Mesothelial cell of epicardium (in vitro differentiated cells): ENCODE measurements at places on chromosomes 1 and 21.
A peak's percentile ranks its signal among the peaks of the same experiment; 100 is the strongest.

- peaks cover 15% of the 10 kb centered on the region for H3K4me1 ChIP-seq
- H3K27ac ChIP-seq: no peak overlapping the region
- no peaks in the 10 kb centered on the region for H3K36me3 ChIP-seq
These were observed 132.1 kb upstream of the EDN2 start for GRCh38 chr1:41616563-41616962.

DNA sequence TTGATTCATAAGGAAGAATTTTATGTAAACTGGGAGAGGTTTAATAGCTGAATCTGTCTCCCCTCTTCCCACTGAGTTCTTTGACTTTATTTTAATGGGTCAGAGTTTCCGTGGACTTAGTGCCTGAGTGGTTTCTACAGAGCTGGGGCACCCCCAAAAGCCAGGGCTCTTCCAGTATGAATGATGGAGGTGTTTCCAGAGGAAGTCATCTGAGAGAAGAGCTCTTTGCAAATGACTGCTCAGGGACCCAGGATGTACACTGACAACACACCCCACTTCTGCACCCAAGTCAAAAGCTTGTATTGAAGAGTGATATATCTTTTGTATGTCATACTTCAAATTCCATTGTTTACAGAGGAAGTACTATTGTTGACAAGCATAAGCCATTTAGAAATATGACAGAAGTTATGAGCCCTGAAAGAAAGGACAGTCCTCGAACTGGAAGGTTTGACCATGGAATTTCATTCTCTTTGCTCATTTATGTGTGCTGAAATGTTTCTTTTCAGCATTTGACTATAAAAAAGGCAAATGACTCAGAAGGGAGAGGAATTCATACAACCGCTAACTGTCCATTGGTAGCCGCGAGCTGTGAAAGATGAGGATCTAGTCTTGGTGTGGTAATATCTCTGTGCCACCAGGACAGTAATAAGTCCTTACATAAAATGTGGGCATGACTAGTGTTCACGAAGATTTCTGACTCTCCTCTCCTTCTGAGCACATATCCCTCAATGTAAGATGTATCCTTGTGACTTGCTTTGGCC, 25.4 kb upstream of the LMX1A start:
- no peak overlapping the region for H3K27ac ChIP-seq
- no peak overlapping the region for H3K4me3 ChIP-seq
- DNase-seq: no peak
- H3K4me1 ChIP-seq: peaks cover 11% of the 10 kb centered on the region
- H3K27me3 ChIP-seq: peaks cover 11% of the 10 kb centered on the region

- peaks cover 1% of the 10 kb centered on the region for H3K36me3 ChIP-seq
- no peak overlapping the region for H3K27ac ChIP-seq
- no peak for DNase-seq
- H3K4me1 ChIP-seq: peaks cover 8% of the 10 kb centered on the region
These were observed 160.3 kb downstream of the TGFBR3 start for GRCh38 chr1:91725618-91725988.

GRCh38 chr21:31446226-31446855, 102.3 kb upstream of the TIAM1 start:
- no peaks in the 10 kb centered on the region for H3K27me3 ChIP-seq
- DNase-seq: no peak
- peaks cover 30% of the 10 kb centered on the region for H3K4me1 ChIP-seq
- no peak overlapping the region for H3K4me3 ChIP-seq

DNA sequence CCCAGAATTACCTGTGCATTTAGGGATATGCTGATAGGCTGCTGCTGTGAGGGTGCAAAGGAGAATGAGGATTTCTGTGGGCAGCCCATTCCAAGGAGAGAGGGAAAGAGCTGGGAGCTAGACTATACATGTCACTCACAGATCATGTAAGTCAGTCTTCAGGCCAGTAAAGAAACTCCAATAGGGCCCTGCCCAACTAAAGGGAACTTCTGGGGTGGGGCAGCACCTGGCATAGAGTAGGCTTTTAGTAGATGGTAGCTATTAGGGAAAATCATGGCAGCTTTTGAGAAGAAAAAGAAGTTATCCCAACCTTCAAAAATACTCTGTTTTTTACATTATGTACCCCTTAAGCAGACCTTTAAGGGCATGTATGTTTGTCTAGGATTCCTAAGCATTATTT, 89.6 kb downstream of the ST6GALNAC3 start:
- peaks cover 33% of the 10 kb centered on the region for H3K36me3 ChIP-seq
- H3K4me3 ChIP-seq: no peak overlapping the region
- H3K27ac ChIP-seq: no peak overlapping the region
- no peak for DNase-seq
- no peaks in the 10 kb centered on the region for H3K27me3 ChIP-seq
- no peaks in the 10 kb centered on the region for H3K4me1 ChIP-seq

DNA sequence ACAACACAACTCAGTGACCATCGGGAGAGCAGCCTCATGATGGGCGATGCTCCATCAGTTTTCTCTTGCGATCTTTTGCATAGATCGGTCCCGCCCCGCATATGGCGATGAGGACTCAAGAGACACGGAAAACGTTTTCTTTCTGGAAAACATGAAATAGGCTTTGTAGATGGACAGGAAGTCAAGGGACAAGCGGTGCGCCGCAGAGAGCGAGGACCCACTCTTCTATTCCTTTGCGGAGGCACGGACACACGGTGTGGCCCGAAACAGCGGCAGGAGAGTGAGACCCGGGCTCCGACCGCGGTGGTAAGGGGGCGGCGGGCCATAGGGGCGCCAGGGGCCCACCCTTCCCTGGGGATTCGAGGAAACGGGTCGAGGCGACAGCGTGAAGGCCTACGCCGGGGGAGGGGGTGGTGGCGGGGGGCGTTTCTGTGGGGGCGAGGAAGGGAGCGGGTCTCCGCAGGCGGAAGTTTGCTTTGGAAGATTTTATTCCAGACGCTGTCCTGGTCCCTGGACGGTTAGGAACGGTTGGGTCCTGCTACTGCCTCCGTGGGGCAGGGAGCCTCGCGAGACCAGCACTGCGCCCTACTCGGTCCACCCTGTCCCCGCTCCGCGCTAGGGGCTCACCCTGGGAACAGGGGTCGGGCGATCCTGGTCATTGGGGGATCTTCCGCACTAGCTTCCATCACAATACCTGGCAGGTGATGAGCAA, 796 bp upstream of the TDRKH start:
- DNase-seq: no peak
- no peaks in the 10 kb centered on the region for H3K36me3 ChIP-seq
- peak overlapping the region; percentile 85 for H3K27ac ChIP-seq
- H3K27me3 ChIP-seq: peaks cover 8% of the 10 kb centered on the region
- peak overlapping the region; percentile 85 for H3K4me3 ChIP-seq
- H3K4me1 ChIP-seq: peaks cover 15% of the 10 kb centered on the region

DNA sequence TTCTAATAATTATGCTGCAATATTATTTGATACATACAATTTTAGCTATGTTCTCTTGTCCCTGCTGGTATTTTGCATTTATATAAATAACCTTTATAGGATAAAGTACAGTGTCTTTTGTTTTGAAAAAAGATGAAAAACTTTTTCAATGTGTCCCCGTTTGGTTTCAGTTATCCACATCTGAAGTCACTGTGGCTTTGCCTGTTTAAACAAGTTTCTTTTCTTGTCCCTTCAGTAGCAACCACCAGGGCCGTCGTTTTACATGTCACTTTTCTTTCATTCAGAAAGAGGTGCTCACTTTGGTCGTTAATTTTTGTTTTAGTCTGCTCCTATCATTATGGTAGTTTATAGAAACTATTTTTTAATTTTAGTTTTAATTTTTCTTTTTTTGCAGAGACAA, 41.4 kb downstream of the RABGAP1L start:
- no peak overlapping the region for H3K27ac ChIP-seq
- no peaks in the 10 kb centered on the region for H3K27me3 ChIP-seq
- H3K36me3 ChIP-seq: peaks cover 6% of the 10 kb centered on the region
- no peak overlapping the region for H3K4me3 ChIP-seq
- DNase-seq: no peak
- no peaks in the 10 kb centered on the region for H3K4me1 ChIP-seq

DNA sequence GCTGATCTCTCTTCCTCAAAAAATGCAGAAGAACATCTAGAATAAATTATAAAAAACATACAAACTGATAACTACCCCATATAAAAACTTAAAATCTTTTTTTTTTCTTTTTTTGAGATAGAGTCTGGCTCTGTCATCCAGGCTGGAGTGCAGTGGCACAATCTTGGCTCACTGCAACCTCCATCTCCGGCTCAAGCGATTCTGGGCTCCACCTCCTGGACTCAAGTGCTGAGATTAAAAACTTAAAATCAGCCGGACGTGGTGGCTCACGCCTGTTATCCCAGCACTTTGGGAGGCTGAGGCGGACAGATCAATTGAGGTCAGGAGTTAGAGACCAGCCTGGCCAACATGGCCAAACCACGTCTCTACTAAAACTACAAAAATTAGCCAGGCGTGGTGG, 31.1 kb downstream of the LIN9 start:
- H3K27ac ChIP-seq: no peak overlapping the region
- no peak overlapping the region for H3K4me3 ChIP-seq
- no peaks in the 10 kb centered on the region for H3K27me3 ChIP-seq
- H3K36me3 ChIP-seq: peaks cover 16% of the 10 kb centered on the region
- peaks cover 26% of the 10 kb centered on the region for H3K4me1 ChIP-seq

GRCh38 chr1:207997486-207998268, 86.8 kb upstream of the CD34 start:
- H3K4me1 ChIP-seq: peaks cover 2% of the 10 kb centered on the region
- peaks cover 51% of the 10 kb centered on the region for H3K27me3 ChIP-seq
- peak; percentile 69 for DNase-seq
- H3K4me3 ChIP-seq: no peak overlapping the region
